ENCODE measurements at places on chromosomes 12 and 14.

DNA sequence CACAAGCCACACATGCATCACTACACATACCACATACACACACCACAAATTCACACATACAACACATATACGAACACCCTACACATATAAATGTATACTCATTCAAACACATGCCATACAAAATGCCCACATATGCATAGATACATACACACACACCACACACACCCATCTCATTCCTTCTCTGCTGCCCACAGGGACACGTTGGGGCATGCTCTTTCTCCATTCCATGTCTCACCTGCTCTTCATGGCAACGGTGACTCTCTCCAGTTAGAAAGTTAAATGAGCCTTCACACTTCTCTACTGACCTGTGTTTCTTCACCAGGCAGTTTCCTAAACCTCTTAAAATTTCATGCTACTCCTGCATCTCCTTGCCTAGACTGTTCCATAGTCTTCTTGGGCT is 1194.8 kb downstream of the BCL11B start:
- H3K27me3 ChIP-seq, result no peaks in the 10 kb centered on the region
- no peak overlapping the region for H3K4me3 ChIP-seq
- H3K4me1 ChIP-seq, result no peaks in the 10 kb centered on the region
- H3K36me3 ChIP-seq, result no peaks in the 10 kb centered on the region
- H3K27ac ChIP-seq, result no peak overlapping the region

DNA sequence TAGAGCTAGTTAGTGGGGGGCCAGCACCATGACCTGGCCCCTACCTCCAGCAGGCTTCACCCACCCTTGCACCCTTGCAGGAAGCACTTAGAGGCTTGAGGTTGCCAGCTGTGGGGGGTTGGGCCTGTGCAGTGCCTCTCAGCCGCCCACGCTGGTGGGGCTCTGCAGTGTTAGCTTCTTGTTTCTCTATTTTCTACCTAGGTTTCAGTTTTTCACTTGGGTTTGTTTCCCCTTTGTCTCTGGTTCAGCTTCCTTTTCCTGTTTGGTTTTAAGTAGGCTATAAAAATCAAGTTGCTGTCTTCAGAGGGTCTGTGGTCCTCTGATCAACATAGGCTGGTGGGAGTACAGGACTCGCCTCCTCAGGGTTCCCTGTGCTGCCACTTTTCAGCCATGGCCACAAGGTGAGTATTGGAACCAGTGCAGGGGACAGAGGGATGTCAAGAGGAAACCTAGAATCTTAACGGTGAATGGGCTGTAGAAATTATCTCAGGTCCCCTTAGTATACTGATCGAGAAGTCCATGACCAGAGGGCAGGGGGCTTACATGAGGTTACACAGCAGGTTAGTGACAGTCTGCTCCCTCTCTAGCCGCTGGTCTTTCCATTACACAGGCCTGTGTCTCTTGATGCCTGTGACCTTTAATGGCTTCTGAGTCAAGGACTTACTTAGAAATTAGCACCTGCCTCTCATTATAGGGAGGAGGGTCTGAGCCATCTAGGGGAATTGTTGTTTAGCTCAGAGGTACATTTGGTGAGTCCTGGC is at the start of gene EVL:
TSS of gene EVL (plus strand) at position 312 of the 761 bp plus-strand sequence. CDS start at position 391, 79 bp downstream.
- no peak for DNase-seq
- no peaks in the 10 kb centered on the region for H3K36me3 ChIP-seq
- no peaks in the 10 kb centered on the region for H3K27me3 ChIP-seq

DNA sequence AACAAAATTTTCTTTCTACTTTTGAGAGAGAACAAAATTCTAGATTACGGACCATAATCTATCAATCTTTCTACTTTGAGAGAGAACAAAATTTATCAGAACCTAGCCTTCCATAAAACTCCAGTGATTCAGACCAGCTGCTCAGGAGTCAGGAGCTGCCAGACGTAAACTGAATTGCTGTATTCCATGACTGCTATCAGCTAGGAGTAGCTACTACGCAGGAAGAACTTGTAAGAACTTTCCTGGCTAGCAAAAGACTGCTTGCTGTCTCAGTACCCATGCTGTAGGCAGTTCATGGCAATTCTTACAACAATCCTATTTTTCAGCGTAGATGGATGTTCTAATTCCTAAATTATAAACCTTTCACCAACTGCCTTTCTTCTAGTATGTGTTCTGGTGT is 73.3 kb downstream of the MED13L start:
- H3K4me1 ChIP-seq, result no peaks in the 10 kb centered on the region
- H3K27ac ChIP-seq, result no peak overlapping the region
- H3K27me3 ChIP-seq, result no peaks in the 10 kb centered on the region
- H3K36me3 ChIP-seq, result no peaks in the 10 kb centered on the region
- no peak overlapping the region for H3K4me3 ChIP-seq

DNA sequence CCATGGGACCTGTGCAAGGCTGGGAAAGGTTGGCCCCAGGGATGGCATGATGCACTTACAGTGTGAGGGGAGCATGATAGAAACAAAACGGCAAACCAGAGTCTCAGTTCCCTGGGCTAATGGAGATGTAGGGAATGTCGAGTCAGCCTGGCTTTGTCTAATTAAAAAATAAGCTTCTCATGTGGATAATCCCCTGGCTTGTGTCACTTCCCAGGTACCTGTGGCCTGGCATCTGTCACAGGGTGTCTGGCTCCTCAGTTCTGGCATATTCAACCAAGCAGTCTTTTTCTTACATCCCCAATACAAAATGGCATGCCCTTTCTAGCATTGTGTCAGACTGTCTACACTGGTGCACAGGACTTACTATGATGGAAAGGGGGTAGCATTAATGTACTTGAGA is 261.4 kb downstream of the GRIN2B start:
- no peak overlapping the region for H3K27ac ChIP-seq
- H3K4me3 ChIP-seq, result no peak overlapping the region
- no peaks in the 10 kb centered on the region for H3K4me1 ChIP-seq

DNA sequence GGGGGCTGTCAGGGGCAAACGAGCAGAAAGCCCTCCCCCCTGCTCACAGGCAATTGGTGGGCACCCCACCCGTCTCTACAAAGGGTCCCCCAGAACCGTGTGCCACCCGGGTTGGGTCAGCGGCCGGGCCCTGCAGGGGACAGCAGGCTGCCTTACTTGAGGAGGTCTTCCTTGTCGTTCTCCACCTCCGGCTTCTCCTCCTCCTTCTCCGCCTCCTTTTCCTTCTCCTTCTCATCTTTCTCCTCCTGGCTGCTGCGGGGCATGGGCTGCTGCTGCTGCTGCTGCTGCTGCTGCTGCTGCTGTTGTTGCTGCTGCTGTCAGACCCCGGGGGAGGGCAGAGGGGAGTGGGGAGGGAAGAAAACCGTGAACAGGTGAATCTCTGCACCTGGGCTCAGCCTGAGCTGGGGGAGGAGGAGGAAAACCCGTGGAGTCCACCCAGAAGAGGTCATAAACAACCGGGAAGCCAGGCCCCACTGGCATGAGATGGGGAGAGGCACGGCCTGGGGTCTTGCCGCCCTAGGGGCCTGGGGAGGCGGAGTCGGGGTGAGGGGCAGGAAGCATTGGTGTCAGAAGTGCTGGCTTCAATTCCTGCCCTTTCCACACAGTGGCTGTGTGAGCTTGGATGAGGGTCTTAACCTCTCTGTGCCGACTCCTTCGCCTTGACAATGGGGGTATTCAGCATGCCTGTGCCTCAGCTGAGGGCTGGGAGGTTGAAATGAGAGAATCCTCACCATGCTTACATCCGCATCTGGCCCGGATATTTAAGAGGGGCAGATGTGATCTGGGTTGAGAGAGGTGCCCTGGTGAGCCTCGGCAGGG is 107.6 kb downstream of the RFLNA start:
- H3K4me3 ChIP-seq, result no peak overlapping the region
- no peaks in the 10 kb centered on the region for H3K36me3 ChIP-seq
- H3K27ac ChIP-seq, result no peak overlapping the region
- no peaks in the 10 kb centered on the region for H3K27me3 ChIP-seq
- DNase-seq, result no peak

DNA sequence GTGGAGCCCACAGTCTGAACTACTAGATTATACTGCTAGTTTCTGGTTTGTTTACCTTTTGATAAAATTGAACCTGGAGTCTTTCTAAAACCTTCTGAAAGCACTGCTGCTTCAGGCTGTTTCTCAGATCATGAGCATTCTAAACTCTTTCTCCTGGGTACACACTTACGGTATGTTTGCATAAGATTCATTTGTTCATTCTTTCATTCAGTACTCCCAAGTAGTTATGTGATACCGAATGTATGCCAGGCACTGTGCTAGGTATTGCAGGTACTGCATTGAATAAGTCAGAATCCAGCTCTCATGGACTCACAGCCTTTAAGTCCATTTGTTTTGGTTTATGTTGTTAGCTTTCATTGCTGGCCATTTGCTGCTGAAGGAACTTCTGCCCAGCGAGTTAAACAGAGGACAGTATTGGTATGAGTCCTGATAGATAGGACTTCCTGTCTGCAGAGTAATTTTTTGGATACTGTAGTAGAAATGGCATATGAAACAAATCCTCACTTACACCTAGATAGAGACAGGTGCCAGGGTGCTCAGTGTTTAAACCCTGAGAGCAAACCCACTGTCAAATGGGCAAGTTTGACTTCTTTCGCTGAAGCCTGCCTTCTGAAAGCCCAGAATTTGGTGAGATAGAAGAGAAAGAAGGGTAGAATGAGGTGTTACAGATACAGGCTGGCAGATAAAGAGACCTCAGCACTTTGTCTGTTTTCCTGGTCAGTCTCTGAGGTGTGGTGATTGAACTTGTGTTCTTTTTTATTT is 2.1 kb downstream of the SUSD6 start:
- peak overlapping the region; percentile 76 for H3K4me3 ChIP-seq
- H3K4me1 ChIP-seq, result peaks cover 74% of the 10 kb centered on the region
- H3K27ac ChIP-seq, result peak overlapping the region; percentile 97
- H3K27me3 ChIP-seq, result no peaks in the 10 kb centered on the region

DNA sequence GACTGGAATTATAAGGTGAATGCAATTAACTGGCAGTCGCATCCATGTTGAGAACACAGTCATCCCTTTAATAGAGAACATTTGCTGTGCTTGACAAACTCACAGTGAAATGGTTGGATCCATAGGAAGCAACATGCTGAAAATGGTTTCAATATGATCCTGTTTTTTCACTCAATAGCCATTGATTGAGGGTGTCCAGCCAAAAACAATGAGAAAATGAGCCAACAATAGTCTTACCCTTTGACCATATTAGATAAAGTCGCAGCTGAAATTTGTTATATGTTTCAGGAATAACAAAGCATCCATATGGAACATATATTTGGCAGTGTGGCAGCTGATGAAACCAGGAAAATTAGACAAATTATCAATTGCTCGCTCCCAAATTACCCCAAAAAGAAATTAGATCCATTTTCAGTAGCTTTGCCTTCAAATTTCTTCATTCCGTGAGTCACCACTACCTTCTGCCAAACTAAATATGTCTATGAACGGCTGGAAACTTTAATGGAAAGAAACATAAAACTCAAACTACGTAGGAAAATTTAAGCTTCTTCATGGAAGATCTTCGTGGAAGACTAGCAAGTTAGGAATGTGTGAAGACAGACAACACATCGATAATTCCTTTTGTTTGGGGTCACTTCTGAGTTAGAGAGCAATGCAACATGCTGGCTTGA is 17.4 kb downstream of the IGF1 start:
- no peak for DNase-seq
- H3K36me3 ChIP-seq, result no peaks in the 10 kb centered on the region
- H3K4me3 ChIP-seq, result no peak overlapping the region

- H3K27me3 ChIP-seq, result no peaks in the 10 kb centered on the region
- no peak overlapping the region for H3K4me3 ChIP-seq
- H3K4me1 ChIP-seq, result no peaks in the 10 kb centered on the region
Observed at GRCh38 chr14:76056128-76056527, 70.6 kb downstream of the IFT43 start.

- peaks cover 14% of the 10 kb centered on the region for H3K4me1 ChIP-seq
- H3K27me3 ChIP-seq, result no peaks in the 10 kb centered on the region
Observed at GRCh38 chr14:31692376-31692781, 131.2 kb downstream of the NUBPL start.

- no peak overlapping the region for H3K27ac ChIP-seq
- no peak for DNase-seq
- no peak overlapping the region for H3K4me3 ChIP-seq
- peaks cover 6% of the 10 kb centered on the region for H3K4me1 ChIP-seq
- H3K27me3 ChIP-seq, result no peaks in the 10 kb centered on the region
Observed at GRCh38 chr14:32414808-32415255, 85.7 kb downstream of the AKAP6 start.

GRCh38 chr12:129481921-129482320 is 421.9 kb downstream of the TMEM132D start:
- no peak for DNase-seq
- no peaks in the 10 kb centered on the region for H3K36me3 ChIP-seq
- H3K27me3 ChIP-seq, result no peaks in the 10 kb centered on the region
- H3K27ac ChIP-seq, result no peak overlapping the region
